Spleen (tissue), 13 donors: ENCODE measurements at places on chromosomes 2 and 18. TPM values are rescaled to one million over a fixed set of nuclear protein-coding genes. Genes with fewer than 3 reads are reported as not detected.
A peak's percentile ranks its signal among the peaks of the same experiment; 100 is the strongest.

- DNase-seq, result no peak
Observed at GRCh38 chr18:45167631-45168280, 447.5 kb upstream of the SLC14A2 start.

DNA sequence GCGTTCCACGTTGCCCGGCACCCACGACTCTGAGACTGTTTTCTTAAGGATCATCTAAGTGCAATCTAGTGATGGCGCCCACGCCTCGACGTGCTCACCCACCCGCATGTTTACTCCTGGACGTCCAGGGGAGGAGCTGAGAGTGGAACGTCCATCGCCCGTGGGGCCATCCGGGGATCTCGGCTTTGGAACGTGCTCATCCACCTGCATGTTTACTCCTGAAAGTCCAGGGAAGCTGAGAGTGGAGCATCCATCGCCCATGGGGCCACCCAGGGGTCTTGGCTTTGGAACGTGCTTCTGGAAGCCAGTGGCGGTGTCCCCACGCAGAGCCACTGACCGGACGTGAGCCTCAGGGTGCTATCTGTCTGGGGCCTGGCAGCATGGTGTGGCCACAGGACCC, 45.6 kb upstream of the SALL3 start:
- DNase-seq, result peak; percentile 50

- DNase-seq, result no peak
Observed at GRCh38 chr18:2895391-2895790, 48.6 kb downstream of the EMILIN2 start.

- no peak for DNase-seq
Observed at GRCh38 chr2:218679119-218679518, 7.2 kb downstream of the STK36 start.

GRCh38 chr2:74511104-74511989, 2.9 kb upstream of the TLX2 start:
- DNase-seq, result peak; percentile 31

- DNase-seq, result no peak
Observed at GRCh38 chr18:40534723-40535122, 1420.3 kb upstream of the PIK3C3 start.

DNA sequence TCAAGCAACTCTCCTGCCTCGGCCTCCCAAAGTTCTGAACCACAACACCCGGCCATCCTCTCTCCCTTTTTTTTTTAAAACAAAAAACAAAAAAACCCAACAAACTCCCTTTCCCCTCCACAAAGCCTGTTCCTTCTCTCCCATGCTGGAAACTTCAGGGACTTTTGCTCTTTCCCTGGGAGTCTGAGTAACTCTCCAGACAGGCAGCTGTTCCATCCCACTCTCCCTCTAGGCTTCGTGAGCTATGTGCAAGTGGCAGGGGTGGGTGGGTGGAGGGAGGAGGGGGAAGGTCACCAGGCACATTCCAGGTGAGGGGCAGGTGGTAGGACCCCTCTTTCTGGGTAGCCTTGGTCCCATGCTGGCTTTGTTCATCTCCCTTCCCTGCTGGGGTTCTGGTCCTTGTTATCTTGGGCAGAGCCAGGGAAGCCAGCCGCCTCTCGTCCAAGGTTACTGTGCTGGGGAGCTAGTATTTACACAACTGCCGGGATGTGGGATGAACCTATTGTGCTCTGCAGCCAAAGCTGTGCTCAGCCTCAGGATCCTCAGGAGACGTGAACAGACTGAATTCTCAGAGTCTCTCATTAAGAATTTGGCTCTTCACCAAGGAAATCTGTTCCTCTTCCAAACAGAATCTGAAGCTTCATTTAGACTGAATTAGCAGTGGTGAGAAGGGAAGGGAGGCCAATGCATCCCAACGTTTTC, 106.9 kb downstream of the LIPG start:
- no peak for DNase-seq

NLRC4 gene
- 21.6 TPM for total RNA-seq

MAPK4 gene
- total RNA-seq, result not detected

C1GALT1C1L gene
- 0.58 TPM for total RNA-seq
